ENCODE measurements at places on chromosomes 2 and 18. TPM values are rescaled to one million over a fixed set of nuclear protein-coding genes. Genes with fewer than 3 reads are reported as not detected.

GRCh38 chr2:134120733-134121630 lies 132.9 kb upstream of the MGAT5 start:
- DNase-seq = peak; percentile 62

GRCh38 chr2:197201874-197202273 lies 108.7 kb downstream of the ANKRD44 start:
- no peak for DNase-seq

Gene FIGN
- 16.5 TPM for total RNA-seq

DNA sequence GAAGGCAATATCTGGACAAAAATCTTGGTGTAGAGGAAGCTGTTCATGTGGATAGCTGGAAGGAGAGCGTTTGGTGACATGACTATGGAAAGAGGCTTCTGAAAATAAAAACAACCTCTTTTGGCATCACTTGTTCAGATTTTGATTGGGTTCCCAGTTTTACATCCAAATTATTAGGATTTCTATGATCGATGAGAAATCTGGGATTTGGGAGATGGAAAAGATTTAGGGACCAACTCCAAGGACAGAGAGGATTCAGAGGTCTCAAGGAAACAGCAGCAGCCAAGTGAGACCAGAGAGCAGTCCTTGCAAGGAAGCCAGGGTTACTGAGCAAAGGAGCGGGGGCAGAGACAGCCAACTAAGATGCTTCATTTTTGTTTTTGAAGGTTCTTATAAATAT lies 441.7 kb downstream of the TRIB2 start:
- no peak for DNase-seq

GRCh38 chr2:33873076-33873605 lies 274.0 kb upstream of the FAM98A start:
- no peak for DNase-seq

Gene SLC9A4
- not detected for total RNA-seq

DNA sequence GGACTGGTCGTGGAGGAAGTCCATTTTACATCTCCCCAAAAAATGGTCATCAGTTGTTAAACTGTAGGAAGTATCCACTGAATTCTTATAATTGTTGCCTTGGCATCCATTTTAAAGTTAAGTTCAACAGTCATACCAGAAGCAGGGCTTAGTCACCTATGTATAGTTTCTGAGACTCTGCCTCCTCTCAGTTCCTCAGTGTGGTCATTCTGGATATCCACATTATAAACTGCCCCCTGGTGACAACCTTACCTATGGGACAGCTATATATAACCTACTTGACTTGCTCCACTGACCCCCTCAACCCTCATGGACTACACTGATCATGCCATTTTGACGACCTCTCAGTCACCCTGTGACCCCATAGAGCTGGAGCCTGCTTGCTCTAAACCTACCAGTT lies 617.0 kb downstream of the LRP1B start:
- DNase-seq = no peak

GRCh38 chr2:54529935-54530334 lies 73.8 kb downstream of the SPTBN1 start:
- no peak for DNase-seq

Gene RND3
- total RNA-seq = 32.3 TPM

DNA sequence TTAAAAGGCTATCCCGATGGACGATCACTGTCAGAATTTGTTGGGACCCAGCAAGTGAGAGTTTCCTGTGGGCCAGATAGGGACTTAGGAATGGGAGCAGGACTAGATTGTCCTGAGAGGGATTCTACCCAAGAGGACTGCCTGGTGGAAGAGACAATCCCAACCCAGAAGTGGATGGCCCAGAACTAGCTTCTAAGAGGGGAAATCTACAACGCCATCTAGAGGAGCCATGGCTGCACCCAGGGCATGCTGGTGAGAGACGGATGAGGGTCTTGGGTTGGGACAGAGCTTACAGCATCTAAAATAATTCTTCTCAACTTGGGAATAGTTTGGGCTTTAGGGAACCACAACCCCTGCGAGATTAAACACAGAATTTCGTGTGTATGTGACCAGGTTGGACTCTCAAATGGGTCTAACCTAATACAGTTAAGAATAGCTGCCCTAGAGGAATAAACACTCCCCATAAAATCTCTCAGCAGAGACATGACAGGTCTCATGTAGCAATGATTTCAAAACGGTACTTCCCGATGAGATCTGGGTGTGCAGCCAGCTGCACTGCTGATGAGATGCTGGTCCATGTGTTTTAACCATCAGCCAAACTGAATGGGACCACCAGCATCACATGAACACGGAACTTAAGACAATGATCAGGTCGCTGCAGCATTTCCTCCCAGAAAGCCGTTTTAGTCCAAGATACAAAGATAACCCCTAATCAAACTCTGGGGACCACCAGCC lies 50.8 kb downstream of the CCBE1 start:
- no peak for DNase-seq

DNA sequence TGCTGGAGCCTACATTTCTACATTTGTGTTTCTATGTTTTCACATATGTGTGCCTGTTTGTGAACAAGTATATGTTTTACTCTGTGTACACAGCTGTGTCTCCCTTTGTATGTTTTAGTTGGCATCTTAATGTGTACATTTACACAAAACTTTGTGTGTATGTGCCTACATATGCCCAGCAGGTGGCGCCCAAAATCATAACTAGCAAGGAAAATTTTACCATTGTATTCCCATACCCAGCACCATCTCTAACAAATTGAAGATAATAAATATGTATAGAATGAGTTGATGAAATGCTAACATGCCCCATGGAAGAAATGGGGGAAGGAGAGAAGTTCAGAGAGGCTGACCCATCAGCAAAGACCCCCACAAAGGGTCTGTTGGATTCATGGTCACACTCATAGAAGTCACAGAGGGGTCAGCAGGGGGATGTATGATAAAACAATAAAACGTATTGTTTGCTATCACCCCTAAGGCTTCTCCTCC lies 48.1 kb downstream of the PKDCC start:
- peak; percentile 64 for DNase-seq

Gene PCGF1
- total RNA-seq = 27.4 TPM
